Hepatic stellate cell (primary cell): ENCODE measurements at places on chromosomes 2 and 18.

DNA sequence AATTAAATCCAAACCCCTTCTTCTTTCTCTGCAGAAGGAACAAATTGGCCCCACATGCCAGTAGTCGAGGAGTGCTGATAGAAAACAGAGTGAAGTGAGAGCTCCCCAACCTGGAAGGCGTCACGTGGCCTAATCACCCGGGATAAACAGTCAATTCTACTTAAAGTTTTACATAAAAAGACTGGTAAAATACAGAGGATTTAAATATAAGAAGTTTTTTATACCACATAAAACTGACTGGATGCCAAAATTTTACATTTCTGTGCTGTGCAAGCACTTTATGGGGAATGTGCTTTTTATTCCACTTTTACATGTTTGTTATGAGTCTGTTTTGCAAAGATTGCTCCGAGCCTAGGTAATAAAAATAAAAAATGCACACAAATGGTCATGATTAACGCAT lies 1586.8 kb upstream of the ACVR2A start:
- DNase-seq, result no peak

DNA sequence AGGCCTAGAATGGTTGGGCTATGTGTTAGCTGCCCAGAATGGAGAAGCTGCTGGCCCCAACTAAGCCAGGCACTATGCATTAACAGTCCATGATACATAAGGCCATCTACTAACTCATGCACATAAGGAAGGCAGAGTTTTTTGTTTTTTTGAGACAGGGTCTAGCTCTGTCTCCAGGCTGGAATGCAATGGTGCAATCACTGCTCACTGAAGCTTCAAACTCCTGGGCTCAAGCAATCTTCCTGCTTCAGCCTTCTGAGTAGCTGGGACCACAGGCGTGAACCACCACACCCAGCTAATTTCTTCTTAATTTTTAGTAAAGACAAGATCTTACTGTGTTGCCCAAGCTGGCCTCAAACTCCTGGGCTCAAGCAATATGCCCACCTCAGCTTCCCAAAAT lies 37.6 kb downstream of the GPR45 start:
- no peak for DNase-seq

GRCh38 chr18:9757827-9758621 lies 49.9 kb downstream of the RAB31 start:
- no peak for DNase-seq

- no peak for DNase-seq
Observed at GRCh38 chr18:5195656-5196055, 1.4 kb downstream of the AKAIN1 start.

- no peak for DNase-seq
Observed at GRCh38 chr2:67702284-67702683, 305.2 kb downstream of the ETAA1 start.

DNA sequence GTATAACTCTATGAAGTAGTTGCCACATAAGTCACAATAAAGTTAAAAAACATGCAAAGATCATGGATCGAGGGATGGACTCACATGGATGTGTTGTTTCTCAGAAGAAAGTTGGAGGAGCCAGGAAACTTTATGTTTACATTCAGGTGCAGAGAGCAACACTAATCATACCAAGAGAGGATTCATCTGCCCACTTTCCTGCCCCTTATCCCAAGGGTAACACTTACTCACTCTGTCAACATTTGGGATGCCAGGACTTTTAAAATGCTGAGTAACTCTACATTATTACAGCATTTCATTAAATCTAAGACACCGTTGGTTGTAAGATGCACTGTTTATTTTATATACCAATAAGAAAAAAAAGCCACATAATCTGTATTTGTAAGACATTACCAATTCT lies 170.4 kb downstream of the KCNE4 start:
- DNase-seq, result no peak

GRCh38 chr18:25123438-25124232 lies 228.3 kb downstream of the ZNF521 start:
- DNase-seq, result no peak
